ENCODE measurements at places on chromosomes 2 and 18.

DNA sequence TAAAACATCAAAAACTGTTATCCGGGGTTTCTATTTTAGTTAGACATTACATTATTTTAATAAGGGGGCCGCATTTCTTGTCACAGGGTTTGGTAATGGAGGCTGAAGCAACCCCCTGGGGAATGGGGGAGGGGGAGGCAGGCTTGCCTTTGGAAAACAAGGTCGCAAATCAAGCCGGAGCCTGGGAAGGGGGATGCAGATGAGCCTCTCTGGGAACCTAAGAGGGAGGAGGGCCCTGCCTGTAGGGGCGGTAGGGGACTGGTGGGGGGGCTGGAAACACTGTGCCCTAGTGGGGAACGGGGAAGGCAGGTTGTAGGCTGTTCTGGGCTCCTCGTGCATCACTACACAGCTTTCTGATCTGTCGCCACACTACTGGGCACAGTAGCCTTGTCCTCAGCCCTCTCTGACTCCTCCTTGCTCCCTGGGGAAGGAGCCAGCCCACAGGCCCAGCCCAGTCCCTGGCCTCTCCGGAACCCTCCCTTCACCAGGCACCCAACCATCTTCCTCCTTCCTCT, 170.2 kb upstream of the SMAD2 start:
- no peak for ATAC-seq

DNA sequence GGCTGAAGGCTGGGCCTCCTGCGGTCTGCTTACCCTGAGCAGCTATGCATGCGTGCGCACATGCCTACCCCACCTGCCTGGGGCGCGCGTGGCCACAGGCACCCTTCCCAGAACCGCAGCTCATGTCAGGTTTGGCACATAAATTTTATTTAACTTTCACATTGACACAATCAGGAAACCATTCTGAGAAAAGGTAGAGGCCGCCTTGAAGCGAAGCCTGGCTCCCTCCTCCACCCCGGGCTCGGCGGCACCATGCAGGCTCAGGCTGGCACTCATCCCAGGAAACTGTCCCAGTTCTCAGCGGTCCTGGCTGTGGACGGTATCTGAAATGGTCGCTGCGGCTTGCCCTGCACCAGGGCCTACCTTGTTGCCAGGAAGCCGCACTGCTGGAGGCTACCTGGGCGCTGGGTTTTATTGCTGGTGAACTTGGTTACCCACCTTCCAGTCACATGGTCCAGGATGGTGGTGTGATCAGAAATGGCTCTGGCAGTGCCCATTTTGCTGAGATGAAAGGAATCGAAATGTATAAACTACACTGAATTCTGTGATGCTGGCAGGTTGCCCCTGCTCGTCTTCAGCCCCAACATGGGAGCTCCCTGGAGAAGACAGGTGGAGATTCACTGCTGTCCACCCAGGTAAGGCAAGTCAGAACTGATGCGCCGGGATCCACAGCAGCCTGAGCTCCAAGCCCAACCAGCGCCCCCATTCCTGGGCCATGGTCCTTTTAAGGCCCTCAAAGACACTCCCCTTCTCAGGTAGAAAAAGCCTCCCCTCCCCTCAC, 25.5 kb downstream of the CHST10 start:
- no peak for ATAC-seq

DNA sequence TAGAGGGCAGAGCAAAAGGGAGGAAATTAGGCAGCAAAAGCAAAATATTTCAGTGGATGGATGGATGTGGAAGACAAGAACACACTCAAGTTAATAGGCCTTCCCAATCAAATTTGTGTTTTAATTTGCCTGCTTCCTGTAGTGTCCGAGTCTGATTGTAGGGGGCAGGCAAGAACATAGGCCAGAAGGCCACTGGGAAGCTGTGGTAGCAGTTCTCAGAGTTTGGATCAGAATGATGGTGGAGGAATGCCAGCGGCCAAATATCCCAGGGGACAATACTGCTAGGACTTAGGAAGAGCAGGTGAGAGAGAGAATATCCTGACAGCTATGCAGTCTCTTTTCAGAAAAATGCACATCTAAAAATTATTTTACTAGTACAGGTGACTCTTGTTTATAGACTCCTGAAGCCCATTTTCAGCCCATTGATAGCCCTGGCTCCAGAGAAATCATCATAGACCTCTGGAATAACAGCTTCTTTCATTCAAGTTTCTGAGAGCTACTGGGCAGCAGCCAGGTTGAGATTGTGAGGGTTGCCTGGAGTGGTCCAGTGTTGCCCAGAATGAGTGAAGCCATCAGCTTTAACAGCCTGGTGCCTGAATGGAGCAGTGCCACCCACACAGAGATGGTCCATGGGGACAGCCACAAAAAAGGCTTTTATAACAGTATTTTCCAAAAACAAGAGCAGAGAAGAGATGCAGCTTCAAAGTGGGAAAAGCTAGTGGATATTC, 19.1 kb upstream of the SERPINE2 start:
- no peak for ATAC-seq

- ATAC-seq: no peak
Measured at GRCh38 chr2:240237609-240238174, 97.2 kb upstream of the OTOS start.

DNA sequence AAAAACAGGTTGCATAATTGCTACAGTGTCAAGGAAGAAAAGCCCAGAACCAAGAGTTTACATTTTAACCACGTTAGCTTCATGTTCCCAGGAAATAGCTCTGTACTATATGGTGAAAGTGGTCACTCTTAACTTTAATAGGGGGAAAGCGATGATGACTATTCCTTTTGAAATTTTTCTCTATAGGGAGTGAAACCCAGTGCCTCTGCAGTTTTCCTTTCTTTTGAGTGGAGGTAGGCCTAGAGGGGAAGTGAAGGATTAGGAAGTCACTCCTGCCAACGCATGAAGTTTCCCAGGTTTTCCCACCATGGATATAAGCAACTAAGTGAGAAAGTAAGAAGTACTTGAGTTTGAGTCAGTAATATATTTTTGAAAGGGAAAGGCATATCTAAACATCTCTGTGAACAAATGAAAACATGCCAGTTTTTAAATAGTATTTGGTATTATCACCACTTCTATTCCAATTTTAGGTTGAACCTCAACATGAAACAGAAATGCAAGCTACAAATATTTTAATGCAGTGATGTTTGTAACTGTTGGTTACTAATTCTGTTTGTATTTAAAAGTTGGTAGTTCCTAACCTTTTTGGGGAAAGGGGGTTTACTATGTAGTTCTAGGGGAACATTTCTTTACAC, 91.9 kb downstream of the VRK2 start:
- peak; percentile 28 for ATAC-seq

DNA sequence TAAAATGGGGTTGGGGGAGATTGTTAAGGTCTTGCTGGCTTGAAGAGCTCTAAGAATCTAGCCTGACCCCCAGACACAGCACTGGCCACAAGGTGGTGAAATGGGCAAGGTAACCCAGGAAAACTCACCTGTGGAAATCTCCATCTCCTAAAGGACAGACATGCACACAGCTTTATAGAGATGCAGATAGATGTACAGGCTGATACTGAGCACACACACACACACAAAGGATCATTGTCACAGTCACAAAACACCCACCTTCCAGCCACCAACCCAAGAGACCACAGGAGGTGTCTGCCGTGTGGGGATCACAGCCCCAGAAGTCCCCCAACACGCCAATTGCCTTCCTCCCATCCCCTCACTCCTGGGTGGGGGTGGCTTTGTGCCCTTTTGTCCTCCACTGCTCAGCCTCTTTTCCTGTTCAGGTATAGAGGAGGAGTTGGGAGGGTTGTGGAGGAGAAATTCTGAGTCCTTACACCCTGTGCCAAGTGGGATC, 3.2 kb upstream of the CYP26B1 start:
- ATAC-seq: no peak

DNA sequence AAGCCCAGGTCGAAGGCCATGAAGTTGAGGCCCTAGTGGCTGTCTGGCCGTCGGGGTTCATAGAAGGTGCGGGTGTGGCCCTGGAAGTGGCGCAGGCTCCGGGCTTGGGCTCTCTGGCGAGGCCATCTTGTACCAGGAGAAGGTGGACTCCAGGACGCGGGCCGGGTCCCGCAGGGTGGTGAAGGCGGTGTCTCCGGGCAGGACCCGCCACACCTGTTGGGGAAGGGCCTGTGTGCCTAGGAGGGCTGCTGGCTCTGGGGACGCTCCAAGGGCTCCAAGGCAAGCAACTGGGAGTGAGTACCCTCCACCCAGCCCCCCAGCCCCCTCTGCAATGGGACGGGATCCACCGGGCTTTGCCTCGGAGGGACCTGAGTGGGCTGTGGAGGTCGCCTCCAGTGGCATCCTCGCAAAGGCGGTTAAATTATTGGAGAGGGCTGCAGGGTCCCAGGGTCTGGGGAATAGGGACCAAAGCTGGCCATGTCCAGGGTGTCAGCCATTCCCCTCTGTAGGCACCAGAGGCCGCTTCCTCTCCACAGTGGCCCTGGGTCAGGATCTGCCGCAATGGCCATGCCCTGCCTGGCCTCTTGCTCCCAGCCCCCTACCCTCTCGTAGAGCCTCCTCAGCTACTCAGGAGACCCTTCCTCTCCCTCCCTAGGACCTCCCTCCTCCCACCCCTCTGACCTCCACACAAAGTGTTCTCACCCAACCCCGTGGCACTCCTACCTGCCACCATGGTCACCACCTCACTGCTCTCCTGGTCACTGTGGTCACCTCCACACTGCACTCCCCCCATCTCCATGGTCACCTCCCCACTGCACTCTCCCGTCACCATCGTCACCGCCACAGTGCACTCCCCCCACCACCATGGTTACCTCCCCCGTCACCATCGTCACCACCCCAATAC, 10.3 kb downstream of the AQP12A start:
- ATAC-seq: no peak

GRCh38 chr2:223920109-223920508, 25.0 kb downstream of the WDFY1 start:
- peak; percentile 40 for ATAC-seq

- no peak for ATAC-seq
Measured at GRCh38 chr18:46163091-46163490, 58.9 kb downstream of the HAUS1 start.

DNA sequence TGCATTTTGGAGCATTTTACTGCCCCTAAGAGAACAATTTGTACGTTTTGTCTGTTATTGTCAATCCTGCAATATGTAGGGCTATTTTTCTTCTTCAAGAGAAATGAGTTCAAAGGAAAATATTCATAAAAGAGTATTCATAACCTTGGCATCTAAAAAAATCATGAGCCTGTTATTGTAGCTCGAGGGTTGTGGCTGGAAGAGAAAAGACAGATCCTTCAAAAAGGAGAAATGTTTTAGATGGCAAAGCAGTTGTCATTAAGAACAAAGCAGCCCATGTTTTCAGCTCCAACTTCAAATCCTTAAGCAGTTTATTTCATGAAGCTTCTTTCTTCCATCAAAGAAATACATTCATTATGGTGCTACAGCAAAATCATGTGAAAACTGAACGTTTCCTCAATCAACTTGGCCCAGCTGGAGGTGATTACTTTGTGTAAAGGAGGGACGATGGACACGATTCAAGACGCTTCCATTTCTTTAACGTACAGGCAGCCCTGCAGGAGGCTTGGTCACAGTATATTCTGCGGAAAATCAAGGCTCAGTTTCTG, 31.4 kb downstream of the QPCT start:
- ATAC-seq: no peak

- ATAC-seq: no peak
Measured at GRCh38 chr2:234444242-234444730, 52.6 kb downstream of the ARL4C start.

DNA sequence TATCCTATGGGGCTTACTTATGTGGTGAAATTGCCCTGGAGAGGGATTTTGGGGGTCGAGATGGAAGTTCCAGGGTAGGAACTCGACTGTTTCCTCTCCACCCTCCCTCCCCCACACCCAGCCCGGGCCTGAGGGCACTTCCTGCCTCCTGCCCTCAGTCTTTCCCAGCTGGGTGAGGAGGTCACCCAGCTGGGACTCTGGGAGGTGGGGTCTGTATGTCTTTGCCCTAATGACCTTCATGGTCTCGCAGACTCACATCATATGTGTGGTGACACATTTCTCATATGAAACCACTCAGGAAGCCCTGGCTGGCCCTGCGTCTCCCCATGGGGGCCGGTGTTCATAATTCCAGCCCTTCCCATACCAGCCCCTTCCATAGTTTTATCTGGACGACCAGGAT, 12.4 kb downstream of the ATOH8 start:
- ATAC-seq: no peak

GRCh38 chr2:43490252-43490786, 105.5 kb downstream of the THADA start:
- ATAC-seq: no peak

DNA sequence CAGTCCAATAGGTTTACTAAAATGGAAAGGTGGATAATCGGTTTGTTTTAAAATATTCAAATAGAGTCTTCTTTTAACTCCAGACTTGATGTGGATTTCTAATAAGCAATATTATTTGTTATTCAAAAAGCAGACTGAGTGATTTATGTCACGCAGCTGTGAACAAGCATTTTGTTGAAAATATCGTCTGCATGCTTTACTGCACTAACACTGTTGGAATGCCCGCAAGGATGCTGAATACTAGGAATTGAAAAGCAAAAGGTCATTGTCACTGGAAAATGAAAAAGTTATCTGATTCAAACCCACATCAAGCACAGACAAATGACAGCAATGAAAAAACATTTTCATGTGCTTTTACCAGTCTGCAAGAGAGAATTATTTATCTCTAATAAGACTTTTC, 31.1 kb downstream of the CHN1 start:
- no peak for ATAC-seq

DNA sequence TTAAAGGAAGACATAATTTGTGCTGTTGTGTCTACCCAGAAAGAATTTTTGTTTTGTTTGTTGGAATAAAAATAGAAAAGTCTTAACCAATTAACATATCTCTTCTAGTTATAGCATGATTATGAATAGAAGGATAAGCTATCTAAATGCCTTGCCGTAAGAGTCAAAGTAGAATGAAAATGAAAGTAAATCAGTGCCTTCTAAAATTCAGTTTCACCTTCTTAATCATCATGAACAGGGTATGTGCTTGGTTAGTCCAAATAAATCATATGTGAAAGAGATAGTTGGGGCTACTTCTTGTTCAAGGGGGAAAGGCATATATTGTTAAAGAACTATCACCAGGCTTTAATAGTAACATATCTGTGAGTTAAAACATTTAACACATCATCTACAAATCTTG, 91.5 kb downstream of the GULP1 start:
- no peak for ATAC-seq

GRCh38 chr18:27948986-27949385, 227.9 kb downstream of the CDH2 start:
- ATAC-seq: no peak

Data from SK-N-SH treated with all-trans-retinoic acid at 6 μM for 48 hours (cell line).